ENCODE measurements at places on chromosomes 13 and 19.

DNA sequence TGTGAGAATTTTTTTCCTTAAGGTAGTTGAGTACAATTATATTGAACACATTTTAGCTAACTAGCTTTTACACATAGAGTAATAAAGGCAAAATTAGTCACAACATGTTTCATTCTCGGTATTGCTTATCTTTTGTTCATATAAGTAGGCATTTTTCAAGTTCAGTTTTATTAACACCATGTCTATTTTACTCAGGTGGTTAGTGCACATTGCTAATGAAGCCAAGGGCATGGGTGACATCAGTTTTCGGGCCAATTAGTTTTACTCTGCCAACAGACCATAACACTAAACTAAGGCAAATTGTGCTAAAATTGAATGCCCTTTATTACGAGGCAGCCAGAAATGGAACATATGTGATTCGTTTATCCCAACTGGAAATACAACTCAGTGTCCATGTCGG is 19.6 kb upstream of the PCDH17 start:
- DNase-seq: no peak

- no peak for DNase-seq
These were observed 78.7 kb upstream of the GPR183 start for GRCh38 chr13:99385940-99386339.

- no peak for DNase-seq
These were observed 2.9 kb upstream of the UFM1 start for GRCh38 chr13:38346764-38347163.

DNA sequence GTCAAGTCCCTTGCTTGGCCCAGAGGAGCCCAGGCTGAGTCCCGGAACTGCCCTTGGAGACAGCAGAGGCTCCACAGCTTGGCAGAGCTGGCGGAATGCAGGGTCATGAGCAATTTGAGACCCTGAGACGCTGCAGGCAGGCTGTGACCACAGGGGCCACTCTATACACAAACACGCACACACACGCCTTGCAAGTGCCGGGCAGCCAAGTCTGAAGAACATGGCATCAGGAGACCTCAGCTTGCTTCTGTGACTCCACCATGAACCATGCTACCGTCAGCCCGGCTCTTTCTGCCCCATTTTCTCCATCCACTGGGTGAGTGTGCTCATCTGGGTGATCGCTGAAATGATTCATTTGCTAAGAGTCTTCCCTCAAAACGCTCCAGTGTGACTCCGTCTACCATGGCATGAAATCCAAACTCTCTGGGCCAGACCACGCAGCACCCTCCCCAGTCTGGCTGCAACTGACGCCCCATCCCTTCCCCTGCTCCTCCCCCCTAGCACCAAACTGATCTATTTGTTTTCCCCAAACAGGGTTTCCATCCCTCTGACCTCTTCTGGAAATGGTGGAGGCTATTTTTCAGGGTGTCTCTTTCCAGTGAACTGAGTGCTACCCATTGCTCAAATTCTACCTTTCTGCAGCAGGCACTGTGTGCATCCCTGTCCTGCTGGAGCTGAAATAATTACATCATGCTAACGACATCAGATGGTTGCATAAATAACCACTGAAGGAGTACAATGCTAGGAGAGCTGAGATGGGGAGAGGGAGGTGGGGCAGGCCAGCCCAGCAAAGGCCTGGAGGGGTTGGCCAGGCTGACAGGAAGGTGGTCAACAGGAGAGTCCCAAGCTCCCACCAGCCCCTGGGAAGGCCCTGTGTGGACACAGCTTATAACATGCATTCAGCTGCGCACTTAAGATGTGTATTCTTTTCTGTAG is 3.1 kb downstream of the CARS2 start:
- DNase-seq: no peak

DNA sequence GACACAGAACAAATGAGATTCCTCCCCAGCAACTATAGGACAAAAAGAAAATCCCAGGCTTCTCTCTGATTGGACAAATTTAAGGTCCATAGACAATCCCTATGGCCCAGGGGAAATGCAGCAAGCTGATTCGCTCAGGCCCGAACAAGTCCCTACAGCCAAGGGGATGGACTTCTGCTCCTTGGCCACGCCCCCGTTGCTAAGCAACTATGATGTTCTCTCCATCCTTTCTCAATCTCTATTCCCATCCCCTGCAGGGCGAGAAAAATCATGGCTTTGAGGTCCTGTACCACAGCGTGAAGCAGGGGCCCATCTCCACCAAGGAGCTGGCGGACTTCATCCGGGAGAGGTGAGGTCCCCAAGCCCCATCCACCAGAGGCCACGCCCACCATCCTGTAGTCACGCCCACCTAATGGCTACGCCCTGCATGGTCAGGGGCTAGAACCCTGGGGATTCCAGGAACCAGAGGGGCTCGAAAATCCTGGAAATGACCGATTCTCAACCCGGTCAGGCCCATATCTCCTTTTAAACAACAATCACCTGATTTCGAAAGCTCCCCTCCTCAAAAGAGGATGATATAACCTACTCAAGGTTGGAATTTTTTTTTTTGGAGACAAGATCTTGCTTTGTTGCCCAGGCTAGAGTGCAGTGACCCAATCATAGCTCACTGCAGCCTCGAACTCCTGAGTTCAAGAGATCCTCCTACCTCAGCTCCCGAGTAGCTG is 11.4 kb downstream of the FCHO1 start:
- peak; percentile 54 for DNase-seq

- DNase-seq: no peak
These were observed 7.8 kb upstream of the C13orf42 start for GRCh38 chr13:51118809-51119431.
